ENCODE measurements at places on chromosomes 3 and 15. TPM values are rescaled to one million over a fixed set of nuclear protein-coding genes. Genes with fewer than 3 reads are reported as not detected.

Gene UNC13C
- total RNA-seq, result not detected

Gene AADACL2
- total RNA-seq, result not detected

Gene NXPE3
- 17.6 TPM for total RNA-seq

Gene TBC1D23
- 18.3 TPM for total RNA-seq

Gene DNAH1
- 12.2 TPM for total RNA-seq

Gene ACTRT3
- 1.3 TPM for total RNA-seq

Gene GMNC
- not detected for total RNA-seq

Gene TRPM1
- total RNA-seq, result not detected

All from activated T-helper 1 cell treated with anti-CD3 and anti-CD28 coated beads, Interleukin-12 subunit alpha, Interleukin-12 subunit beta, Interleukin-2, Interleukin-4 antibody, amounts not matched to agents 30 ng/mL and 10 ng/mL and 1 ng/mL, durations not matched to agents 14 hours and 24 hours and 36 hours (primary cell).